ENCODE measurements at places on chromosomes 6 and 20. TPM values are rescaled to one million over a fixed set of nuclear protein-coding genes. Genes with fewer than 3 reads are reported as not detected.

MAS1 gene
- total RNA-seq, result 0.20 TPM

NPEPL1 gene
- 28.2 TPM for total RNA-seq

TCF15 gene
- total RNA-seq, result not detected

LHFPL5 gene
- total RNA-seq, result not detected

RAET1L gene
- total RNA-seq, result not detected

TFAP2C gene
- not detected for total RNA-seq

TMEM217 gene
- total RNA-seq, result 1.4 TPM

HCK gene
- not detected for total RNA-seq

COL11A2 gene
- 0.13 TPM for total RNA-seq

MPC1 gene
- 17.7 TPM for total RNA-seq

WFDC12 gene
- total RNA-seq, result not detected

C6orf52 gene
- total RNA-seq, result not detected

ETV7 gene
- 0.59 TPM for total RNA-seq

RIMS1 gene
- 2.3 TPM for total RNA-seq

TAF4 gene
- 5.7 TPM for total RNA-seq

CSNK2A1 gene
- total RNA-seq, result 156 TPM

HLA-DQA1 gene
- not detected for total RNA-seq

ULBP3 gene
- total RNA-seq, result 5.1 TPM

B3GALT4 gene
- 4.9 TPM for total RNA-seq

CDKAL1 gene
- 11.8 TPM for total RNA-seq

EYS gene
- under 0.01 TPM for total RNA-seq

MOCS3 gene
- 7.6 TPM for total RNA-seq

CST5 gene
- total RNA-seq, result not detected

EMILIN3 gene
- total RNA-seq, result not detected

SLC17A1 gene
- total RNA-seq, result not detected

UBE2C gene
- 7.9 TPM for total RNA-seq

NOTCH4 gene
- 0.65 TPM for total RNA-seq
